Caki2 (cell line): ENCODE measurements at places on chromosomes 4 and X. TPM values are rescaled to one million over a fixed set of nuclear protein-coding genes. Genes with fewer than 3 reads are reported as not detected.

MAGT1 gene
- total RNA-seq, result 84.0 and 99.7 TPM in 2 replicates

USP17L28 gene
- not detected in 2 replicates for total RNA-seq

BMX gene
- 0.71 TPM in 1 of 2 replicates, not detected in the other for total RNA-seq

GRIA3 gene
- total RNA-seq, result not detected in 2 replicates

XAGE2 gene
- not detected in 2 replicates for total RNA-seq

UGT2B10 gene
- not detected in 2 replicates for total RNA-seq

PRDM8 gene
- 1.2 and 2.3 TPM in 2 replicates for total RNA-seq

TMEM271 gene
- total RNA-seq, result not detected in 2 replicates

ADAM29 gene
- total RNA-seq, result not detected in 2 replicates

- DNase-seq, result no peak
These were observed 343.1 kb upstream of the FAM241A start for GRCh38 chr4:111802191-111802590.

DNA sequence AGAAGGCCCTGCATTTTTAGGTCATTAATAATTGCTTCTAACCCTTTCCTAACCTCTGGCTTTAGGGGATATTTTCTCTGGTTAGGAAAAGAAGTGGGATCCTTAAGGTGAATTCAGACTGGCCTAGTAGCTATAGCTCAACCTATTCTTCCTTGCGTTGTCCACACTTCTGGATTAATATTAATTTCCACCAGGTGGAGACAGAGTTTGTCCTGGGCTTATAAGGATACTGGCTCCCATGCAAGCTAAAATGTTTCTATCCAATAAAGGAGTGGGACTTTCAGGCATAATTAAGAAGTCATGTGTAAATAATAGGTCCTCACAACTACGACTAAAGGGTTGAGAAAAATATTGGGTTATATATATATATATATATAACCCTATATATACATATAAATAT is 860.0 kb upstream of the POU3F4 start:
- DNase-seq, result peak; percentile 0

GRCh38 chr4:772776-773175 is 53.2 kb downstream of the CPLX1 start:
- no peak for DNase-seq

- DNase-seq, result no peak
These were observed 24.3 kb downstream of the TRPC5 start for GRCh38 chrX:112058255-112058654.

GRCh38 chr4:53656421-53656981 is 65.2 kb upstream of the LNX1 start:
- no peak for DNase-seq

- DNase-seq, result no peak
These were observed 16.3 kb downstream of the SPRY1 start for GRCh38 chr4:123412700-123413512.

- no peak for DNase-seq
These were observed 2.0 kb downstream of the TRAPPC2 start for GRCh38 chrX:13732246-13733067.

- DNase-seq, result no peak
These were observed 26.3 kb upstream of the TMEM131L start for GRCh38 chr4:153439831-153440230.

- no peak for DNase-seq
These were observed 47.5 kb upstream of the IGFBP7 start for GRCh38 chr4:57157596-57158137.

DNA sequence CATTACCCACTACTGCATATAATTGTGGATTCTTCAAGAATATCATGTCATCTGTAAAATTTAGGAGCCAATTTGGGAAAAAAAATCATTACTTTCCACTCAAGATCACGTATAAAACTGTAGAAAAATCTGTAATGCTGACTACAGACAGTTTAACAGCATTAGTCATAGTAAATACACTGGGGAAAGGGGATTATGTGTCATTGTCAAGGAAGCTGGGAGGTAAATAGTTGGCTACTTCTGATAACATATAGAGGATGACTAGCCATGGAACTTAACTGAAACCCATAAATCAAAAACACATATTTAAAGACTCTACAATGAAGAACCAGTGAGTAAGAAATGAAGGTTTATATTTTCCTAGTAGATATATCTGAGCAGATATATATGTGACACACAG is 1666.4 kb upstream of the IGFBP7 start:
- no peak for DNase-seq

- DNase-seq, result no peak
These were observed 58.5 kb downstream of the CRLF2 start for GRCh38 chrX:1153940-1154339.

- no peak for DNase-seq
These were observed 69.3 kb downstream of the ANKRD17 start for GRCh38 chr4:73189274-73189810.

DNA sequence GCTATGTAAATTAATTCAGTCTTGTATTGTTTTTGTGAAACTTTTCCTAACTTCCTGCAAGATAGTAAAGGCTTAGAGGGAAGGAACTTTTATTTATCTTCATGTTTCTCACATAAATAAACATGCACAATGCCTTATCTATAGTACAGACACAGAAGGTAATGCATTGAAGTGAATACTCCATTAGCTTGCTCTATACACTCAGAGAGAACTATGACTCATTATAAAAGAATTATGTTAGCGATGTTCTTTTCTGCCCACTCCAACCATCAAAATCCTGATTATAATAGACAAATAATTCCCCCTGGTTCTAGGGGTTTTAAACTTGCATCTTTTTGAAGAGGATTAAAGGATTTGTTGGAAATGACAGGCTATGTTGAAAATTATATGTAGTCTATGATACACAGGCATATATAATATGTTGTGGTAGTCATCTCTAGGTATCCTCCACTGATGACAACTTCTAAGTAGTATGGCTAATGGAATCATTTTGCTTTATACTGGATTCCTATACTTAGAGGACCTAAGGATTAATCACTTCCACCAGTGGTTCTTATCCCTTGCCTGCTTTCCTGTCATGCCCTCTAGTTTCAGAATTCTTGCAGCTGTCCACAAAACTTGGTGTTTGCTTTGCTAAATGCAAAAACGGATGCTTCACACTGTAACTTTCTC is 115.7 kb downstream of the NDST4 start:
- DNase-seq, result no peak
